ENCODE measurements at places on chromosomes 3 and 15.

DNA sequence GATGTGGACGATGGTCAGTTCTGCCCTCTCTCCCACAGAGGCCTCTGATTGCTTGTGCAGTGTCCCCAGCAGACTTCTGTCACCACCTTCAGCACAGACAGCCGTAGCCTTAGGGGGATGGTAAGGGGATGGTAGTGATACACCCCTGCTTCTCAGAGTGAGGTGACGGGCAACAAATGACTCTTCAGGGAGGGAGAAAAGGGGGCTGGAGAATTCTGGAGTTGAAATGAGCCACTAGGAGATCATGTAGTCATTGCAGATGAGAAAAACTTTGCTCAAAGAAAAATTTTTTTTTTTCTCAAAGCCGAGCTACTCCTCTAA lies 29.6 kb upstream of the TIMP4 start:
- DNase-seq, result no peak

DNA sequence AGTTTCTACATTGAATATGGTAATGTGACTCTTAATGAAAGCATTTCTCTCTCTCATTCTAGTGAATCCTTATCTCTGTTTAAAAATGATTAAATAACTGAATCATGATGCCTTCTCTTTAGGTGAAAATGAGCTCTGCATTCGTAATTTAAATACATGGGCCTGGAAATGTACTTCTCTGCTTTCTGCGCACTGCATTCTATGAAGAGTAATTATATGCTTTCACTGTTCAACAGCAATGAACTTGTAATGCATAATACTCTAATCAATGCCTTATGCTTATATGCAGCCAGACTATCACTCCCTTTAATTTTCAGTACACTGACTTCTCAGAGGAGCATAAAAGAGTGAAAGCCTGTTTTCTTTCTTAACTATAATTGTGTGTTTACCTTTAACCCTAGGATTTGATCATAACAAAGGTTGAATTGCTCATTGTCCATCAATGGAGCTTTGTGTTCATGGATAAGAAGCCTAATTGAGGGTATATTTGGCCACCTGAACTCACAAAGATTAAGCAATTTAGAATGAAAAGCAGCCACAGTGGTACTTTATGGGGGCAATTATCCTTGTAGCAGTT lies 330.8 kb upstream of the PDZRN3 start:
- no peak for DNase-seq

DNA sequence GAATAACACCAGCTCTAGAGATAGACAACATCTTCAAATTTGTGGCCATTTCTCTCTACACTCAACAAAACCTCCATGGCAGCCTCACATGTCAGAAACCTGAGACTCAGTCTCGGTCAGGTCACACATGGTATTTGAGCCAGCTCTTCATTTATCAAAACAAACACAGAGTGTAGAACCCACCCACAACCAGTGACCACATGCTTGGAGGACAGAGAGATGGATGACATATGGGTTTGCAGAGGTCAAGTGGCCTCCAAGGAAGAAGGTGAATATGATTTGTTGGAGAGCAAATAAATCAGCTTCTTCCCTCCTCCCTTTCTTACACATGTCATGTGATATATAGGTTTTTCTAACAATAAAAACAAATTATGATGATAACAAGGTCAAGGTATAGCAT lies 278.1 kb upstream of the LRTM1 start:
- no peak for DNase-seq

DNA sequence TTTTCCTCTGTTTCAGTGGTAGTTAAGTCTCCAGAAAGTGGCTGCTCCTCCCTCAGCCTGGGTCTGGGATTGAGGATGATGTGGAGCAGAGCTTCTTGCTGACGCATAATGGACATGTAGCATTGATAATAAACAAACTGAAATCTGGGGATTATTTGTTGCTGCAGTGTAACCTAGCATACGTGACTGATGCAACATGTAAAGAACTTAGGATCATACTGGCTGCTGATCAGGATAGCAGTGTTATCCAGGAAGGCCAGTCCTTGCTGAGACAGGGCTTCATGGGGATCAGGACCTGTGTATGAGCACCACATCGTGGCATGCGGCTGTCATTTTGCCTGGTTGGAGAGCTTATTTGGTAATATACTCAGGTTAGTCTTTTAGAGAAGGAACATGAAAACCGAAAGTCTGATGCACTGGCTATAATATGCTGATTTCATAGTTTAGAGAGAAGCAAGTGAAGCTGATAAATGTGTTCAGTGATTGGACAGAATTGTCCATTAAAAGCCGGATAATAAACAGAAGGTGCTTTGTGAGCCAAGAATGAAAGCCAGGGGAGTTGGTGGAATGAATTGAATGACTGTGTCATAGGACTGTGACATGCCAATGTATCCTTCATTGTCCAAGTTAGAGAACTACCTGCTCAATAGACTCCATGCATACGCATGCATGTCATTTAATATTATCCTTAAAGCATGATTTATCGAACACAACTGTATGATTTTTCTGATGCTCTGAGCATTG lies 4.1 kb downstream of the MINAR1 start:
- DNase-seq, result no peak

GRCh38 chr3:154285221-154285620 lies 39.1 kb downstream of the DHX36 start:
- DNase-seq, result no peak

GRCh38 chr3:24963762-24964625 lies 464.1 kb upstream of the RARB start:
- no peak for DNase-seq

DNA sequence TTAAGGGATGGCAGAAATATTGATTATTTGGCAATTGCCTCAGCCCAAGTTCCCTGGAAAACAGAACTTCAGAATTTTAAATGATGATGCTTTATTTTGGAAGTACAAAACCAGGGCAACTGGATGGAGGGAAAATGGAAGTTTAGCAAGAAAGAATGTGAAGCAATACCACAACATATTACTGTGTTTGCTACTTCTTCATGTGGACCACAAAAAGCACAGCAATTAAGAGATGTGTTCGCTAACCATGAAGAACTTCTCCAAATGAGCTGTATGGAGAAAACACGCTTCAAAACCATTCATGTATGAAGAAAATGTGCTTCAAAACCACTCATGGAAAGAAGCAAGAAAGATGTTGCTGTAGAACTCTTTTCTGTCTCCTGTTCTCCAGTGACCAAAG lies 64.7 kb upstream of the ARL6 start:
- DNase-seq, result no peak
